ENCODE measurements at places on chromosomes 4 and X.

GRCh38 chr4:94342694-94343093 lies at the start of gene HPGDS:
HPGDS (minus strand) TSS chr4:94342836; CDS start chr4:94334629, 8,207 bp downstream.
- DNase-seq = no peak

- no peak for DNase-seq
Measured at GRCh38 chr4:147597561-147597960, 19.6 kb upstream of the TMEM184C start.

DNA sequence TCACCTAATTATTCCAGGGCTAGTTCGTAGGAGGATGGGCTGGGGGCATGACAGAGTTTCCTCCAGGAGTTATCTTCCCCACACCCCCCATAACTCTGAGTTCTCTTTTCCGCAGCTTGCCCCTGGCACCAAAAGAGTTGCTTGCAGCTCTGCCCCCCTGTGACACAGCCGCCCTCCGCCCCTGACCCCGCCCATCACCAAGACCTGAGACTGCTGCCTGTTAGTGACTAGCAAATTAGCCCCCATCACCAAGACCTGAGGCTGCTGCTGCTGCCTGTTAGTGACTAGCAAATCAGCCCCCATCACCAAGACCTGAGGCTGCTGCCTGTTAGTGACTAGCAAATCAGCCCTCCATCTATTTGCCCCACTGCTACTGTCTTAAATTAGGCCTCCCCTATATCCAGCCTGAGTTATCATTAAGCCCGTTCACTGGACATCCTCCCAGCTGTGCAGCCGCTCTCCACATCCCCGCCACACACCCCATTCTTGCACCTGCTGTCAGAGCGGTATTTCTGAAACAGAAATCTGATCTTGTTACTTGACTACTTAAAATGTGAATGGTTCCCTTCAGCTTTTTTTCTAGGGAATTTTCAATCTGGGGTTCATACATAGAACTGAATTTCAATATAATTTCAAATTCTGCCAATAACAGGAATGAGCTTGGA lies 1.5 kb upstream of the PAPSS1 start:
- peak; percentile 25 for DNase-seq

- DNase-seq = no peak
Measured at GRCh38 chr4:84623661-84624060, 40.7 kb downstream of the CDS1 start.

- no peak for DNase-seq
Measured at GRCh38 chrX:44072631-44073030, 99.4 kb upstream of the NDP start.

DNA sequence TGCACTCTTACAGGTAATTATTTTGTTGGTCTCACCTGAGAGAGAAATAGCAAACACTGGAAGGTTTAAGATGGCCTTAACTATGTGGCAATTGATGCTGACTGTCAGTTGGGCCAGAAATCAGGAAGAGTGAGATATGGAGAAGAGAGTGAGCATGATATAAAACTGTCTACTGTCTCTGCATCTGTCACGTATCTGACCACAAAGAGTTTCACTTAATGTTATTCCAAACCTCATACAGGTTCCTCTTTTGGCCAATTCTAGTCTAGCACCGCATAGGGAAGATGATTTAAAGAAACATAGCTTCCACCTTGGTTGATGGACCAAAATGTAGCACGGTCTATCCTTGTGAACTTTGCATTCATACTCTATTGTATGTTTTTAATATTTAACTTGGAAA lies 381.0 kb upstream of the BOD1L1 start:
- no peak for DNase-seq

DNA sequence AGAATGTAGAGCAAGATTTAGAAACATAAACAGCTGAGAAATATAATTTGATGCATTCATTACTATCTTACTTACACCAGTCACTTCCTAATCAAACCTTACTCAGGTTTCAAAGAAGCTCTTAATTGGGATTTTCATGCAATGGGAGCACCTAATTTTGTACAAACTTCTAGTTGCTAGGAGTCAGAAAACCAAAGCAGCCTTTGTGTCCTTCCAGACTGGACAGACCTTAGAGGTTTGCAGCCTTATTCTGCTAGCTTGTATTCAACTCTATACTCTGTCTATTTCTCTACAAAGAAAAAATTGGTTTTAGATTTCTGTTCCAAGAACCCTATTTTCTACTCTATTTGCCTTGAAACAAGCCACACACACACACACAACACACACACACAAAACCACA lies 19.4 kb downstream of the GABRA2 start:
- no peak for DNase-seq

- DNase-seq = no peak
Measured at GRCh38 chr4:68469482-68469881, 22.2 kb downstream of the TMPRSS11E start.

DNA sequence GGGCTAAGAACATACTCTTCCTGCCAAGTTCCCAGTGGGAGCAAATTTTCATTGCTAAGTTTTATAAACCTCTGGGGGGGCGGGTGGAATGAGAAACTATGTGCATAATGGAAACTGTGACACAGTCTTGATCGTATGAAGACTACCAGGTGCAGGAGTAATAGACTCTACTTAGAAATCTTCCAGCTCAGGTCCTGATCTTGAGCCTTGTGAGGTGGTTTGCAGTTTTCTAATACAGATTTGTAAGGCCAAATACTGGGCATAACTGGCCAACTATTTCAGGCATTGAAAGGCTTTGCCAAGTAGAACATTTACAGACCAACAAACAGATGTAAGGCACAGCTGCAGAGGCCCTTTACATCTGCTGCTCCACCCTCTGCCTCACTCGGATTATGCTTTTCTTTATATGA lies 89.7 kb upstream of the CBR4 start:
- DNase-seq = no peak

DNA sequence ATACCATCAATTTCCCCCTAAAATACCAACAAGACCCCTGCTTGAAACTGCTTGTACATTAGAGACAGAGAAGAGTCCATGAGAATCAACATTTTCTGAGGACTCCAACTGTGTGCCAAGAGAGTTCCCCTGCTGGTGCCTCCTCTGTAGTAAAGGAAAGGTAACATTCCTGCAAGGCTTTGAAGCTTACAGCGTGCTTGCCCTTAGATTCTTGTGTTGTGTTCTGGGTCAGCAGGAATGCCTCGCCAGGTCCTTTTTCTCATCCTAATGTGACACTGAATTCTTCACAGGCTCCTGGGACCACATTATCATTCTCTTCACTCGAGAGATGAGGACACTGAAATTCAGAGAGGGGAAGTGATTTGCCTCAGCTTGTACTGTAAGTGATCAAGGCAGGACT lies 9.7 kb upstream of the EOLA2 start:
- DNase-seq = no peak

- DNase-seq = no peak
Measured at GRCh38 chrX:24877854-24878650, 137.7 kb downstream of the ARX start.

GRCh38 chr4:84413976-84414375 lies 85.1 kb downstream of the NKX6-1 start:
- DNase-seq = no peak

- no peak for DNase-seq
Measured at GRCh38 chrX:87572901-87573300, 55.3 kb downstream of the KLHL4 start.

- no peak for DNase-seq
Measured at GRCh38 chr4:75973766-75974165, 17.0 kb downstream of the SDAD1 start.

- DNase-seq = no peak
Measured at GRCh38 chr4:138686106-138686835, 329.3 kb upstream of the NOCT start.

GRCh38 chr4:16775411-16776154 lies 122.9 kb downstream of the LDB2 start:
- DNase-seq = no peak

GRCh38 chr4:176988226-176988625 lies 195.5 kb upstream of the VEGFC start:
- DNase-seq = no peak

- DNase-seq = no peak
Measured at GRCh38 chr4:71772592-71772991, 11.3 kb downstream of the GC start.

DNA sequence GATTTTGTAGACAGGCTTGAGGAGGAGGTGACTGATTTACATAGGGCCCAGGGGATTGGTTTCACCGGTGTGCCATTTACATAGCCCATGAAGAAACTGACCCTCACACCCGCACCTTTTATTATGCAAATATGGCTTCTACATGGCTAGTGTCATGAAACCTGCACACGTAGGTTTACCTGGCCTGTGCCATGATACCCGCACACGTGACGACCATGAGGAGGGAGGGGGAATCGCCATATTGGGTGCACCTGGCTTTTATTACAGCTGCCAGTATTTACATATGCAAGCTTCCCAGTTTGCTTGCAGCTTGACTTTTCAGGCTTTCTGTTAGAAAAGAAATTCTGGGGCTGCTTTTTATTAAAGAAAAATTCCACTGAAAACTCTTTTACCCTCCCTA lies 359.7 kb downstream of the ADAM29 start:
- DNase-seq = no peak

GRCh38 chrX:51975811-51976210 lies 82.4 kb downstream of the MAGED1 start:
- DNase-seq = no peak

DNA sequence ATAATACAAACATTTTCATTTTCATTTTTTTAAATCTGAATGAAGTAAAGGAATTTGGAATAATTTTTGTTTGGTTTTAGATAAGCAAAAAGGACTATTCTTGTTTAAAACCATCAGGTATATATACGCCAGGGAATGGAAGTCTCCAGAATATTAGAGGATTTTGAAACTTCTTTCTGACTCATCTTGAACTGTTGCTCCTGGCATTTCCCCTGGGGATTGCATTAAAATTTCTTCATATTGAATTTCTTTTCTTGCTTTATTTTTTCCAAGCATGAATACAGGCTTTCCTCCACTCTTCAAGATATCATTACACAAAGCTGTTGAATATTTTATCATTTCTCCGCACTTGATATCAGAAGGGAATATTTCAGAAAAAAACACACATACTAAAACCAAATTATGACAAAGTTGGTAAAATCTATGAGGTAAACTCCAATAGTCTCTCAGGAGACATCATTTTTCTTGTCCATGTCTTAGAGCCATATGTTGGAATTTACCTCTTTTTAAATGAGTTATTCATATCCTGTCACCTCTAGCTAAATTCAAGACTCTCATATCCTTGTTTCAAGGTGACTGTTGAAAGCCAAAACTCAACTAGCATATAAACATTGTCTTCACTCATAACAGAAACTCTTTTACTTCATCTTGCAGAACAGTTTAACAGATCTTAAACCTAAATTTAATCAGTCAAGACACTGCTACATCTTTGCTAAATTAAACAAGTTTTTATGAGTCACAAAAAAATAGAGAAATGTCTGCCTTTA lies 20.7 kb upstream of the CSN1S1 start:
- DNase-seq = no peak

GRCh38 chr4:158913766-158914165 lies 144.9 kb downstream of the FNIP2 start:
- no peak for DNase-seq

DNA sequence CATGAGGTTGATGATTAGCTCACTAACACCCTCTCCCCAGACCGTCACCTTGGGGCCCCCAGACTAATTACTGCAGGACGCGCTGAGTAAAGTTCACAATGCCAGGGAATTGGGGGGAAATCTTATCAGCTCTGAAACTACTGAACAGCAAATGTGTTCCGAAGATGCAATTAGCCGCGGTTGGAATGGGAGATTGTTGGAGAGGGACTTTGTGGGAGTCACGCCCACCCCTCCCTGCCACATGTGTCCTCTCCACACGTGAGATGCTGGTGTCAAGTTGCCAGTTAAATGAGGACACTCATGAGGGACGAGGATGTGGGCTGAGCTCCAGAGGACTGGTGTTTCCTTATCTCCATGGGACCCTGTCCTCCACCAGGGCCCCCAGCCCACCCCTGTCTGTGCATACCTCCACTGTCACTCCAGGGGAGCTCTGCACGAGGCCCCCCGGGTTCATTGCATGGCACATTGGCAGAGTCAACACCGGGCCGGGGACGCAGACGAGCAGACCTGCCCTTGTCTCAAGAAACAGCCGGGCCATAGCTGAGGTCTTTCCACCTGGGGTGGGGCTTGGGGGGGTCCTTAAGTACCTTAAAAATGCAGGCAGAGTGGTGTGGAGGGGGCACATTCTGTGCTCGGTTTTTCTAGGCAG lies 175.4 kb upstream of the PSAPL1 start:
- DNase-seq = no peak

- no peak for DNase-seq
Measured at GRCh38 chr4:140790171-140790570, 34.0 kb upstream of the TBC1D9 start.

- no peak for DNase-seq
Measured at GRCh38 chrX:39893417-39894338, 204.1 kb downstream of the BCOR start.

DNA sequence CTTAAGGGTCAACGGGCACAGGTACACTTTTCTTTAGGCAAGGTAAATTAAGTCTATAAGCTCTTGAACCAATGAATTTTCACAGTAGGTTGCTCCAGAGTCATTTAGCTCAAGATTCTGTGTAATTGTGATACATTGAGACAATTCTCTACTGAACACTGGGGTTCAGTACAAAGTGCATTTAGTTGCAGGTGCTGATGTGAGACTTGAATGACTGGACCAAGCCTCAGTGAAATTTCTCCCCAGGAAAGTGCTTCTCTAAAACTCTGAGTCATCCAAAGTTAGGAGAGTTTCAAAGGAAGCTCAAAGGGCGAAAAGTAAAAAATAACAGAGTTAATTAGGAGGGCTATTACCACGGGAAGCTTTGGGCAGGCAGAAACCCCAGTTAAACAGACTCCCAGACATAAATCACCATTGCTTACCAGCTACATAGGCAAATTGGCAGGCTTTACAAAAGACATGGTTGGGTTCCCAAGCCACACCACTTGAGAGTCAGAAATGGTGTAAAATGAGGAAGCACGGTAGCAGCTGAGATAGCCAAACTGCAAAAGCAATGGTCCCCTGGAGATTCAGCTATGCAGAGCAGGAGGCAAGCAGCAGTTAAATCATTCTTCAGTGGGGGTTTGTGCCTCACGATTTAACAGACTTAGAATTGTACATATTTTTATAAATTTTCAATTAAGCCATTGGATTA lies 202.6 kb downstream of the PCDH19 start:
- no peak for DNase-seq

DNA sequence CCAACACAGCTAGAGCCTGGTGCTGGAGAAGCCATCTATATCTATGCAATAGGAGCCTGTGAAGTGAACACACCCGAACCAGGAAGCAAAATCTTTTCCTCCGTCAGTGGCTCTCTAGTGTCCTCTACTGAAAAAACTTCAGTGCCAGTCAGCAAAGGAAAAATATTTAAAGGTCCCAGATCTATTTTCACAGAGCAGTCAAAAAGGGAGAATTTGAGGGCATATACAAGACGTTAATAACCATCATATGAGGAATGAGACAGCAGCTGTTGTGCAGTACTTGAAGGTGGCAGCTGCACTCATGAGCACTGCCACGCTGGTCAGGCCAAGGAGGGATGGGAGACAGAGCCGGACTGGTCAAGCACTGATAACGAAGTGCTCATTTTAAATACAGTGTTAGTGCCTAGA lies 14.4 kb downstream of the MCUB start:
- DNase-seq = no peak

DNA sequence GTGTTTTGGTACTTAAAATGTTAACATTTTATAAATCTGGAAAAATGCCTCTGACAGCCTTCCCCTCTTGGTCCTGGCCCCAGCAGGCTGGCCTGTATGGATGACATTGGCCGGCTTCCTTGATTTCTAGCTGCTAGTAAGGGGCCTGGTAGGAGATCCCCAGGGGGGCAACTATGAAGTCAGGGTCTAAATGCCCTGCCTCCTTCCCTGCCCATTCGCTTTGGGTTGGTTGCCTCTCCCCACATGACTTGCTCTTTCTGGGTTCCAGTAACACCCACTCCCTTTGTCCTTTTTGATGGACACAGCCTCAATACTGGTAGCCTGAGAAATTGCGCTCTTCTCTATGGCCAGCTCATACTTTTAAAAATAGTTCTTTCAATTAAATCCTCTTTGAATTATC lies 78.0 kb upstream of the MAD2L1 start:
- no peak for DNase-seq

All from effector memory CD4-positive, alpha-beta T cell (primary cell).